ENCODE measurements at places on chromosomes 2 and 18. TPM values are rescaled to one million over a fixed set of nuclear protein-coding genes. Genes with fewer than 3 reads are reported as not detected.

Gene RAB17
- 0.20 TPM for total RNA-seq

Gene PRSS56
- not detected for total RNA-seq

DNA sequence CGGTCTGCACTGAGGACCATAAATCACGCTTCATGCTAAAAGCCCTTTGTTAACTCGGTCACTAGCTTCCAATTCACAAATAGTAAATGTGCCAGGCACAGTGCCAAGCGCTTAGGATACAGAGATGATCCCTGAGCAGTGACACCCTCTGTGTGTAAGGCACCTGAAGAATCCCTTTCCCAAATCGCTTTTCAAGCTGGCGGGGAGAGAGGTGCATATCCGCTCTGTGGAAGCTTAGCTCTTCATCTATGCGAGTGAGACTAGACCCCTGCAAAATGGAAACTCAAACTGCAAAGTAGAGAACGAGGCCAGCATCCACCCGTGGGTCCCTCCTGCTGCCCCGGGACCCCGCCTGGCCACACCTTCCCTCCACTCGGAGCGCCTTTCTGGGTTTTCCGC is 2.4 kb downstream of the PIEZO2 start:
- DNase-seq = no peak

Gene ZSWIM2
- not detected for total RNA-seq

DNA sequence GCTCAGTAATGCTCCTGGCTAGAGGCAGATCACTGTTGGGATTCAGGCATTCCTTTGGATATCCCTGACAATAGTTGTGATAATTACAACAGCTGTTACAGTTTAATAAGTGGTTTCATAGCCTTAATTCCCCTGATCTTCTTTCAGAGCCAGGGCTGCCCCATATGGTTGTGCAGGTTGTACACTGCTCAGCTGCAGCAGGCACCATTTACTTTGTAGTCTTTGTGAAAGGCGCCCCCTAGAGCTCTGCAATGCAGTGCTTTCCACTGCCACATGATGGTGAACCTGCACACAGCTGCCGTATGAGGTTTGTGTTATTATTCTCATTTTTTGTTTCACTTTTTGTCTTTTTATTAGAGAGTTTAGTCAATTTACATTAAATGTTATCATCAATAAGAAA is 239.1 kb downstream of the KCNS3 start:
- peak; percentile 13 for DNase-seq

Gene PLCD4
- 4.3 TPM for total RNA-seq

DNA sequence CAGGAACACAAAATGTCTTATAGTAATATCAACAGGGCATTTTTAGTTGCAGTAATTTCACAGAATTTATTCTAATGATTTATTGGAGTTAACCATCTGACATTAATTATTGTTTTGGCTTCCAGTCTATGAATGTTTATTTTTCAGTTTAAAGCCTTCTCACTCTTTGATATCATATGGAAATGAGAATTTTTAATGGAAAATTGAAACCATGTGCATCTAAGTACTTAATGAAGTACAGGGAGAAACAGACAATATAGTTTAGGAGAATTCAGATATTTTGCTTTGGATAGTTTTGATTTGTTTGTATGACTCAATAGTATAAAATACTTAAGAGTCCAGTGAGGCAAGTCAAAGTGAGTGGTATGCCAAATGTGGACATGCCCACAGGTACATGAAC is 126.1 kb downstream of the OLA1 start:
- DNase-seq = no peak

DNA sequence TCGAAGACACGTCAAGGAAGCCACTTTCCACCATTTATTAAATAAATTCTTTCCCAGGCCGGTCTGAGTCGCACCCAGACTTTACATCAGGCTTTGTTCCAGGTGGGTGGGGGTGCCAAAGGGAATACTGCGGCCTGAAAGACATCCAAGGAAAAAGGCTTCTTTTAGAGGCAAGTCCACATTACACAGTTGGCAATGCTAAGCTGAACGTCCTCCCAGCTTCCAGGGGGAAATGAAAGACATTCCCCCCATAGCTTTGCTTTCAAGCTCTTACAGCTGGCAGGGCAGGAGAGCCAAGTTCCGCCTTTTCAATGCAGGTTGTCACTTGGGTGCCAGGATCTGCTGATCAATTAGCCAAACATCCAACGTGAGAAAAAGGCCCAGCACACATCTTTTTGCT is 36.5 kb upstream of the PTPN4 start:
- DNase-seq = no peak

DNA sequence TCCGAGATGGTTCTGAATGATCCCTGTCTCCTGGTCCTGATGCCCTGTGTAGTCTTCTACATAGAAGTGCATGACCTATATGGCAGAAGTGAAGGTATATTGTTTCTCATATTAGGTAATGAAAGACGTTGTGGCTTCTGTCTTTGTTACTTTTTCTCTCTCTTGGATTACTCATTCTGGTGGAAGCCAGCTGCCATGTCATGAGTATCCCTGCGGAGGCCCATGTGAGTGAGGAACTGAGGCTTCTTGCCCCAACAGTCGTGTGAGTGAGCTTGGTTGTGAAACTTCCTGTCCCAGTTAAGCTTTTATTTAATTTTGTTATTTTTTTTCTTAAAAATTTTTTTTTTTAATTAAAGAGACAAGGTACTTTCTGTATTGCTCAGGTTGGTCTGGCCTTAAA is 134.7 kb downstream of the UBR3 start:
- DNase-seq = no peak

Gene COL6A3
- 0.41 TPM for total RNA-seq

Gene RAD51AP2
- not detected for total RNA-seq

Gene TUBB8B
- total RNA-seq = not detected

DNA sequence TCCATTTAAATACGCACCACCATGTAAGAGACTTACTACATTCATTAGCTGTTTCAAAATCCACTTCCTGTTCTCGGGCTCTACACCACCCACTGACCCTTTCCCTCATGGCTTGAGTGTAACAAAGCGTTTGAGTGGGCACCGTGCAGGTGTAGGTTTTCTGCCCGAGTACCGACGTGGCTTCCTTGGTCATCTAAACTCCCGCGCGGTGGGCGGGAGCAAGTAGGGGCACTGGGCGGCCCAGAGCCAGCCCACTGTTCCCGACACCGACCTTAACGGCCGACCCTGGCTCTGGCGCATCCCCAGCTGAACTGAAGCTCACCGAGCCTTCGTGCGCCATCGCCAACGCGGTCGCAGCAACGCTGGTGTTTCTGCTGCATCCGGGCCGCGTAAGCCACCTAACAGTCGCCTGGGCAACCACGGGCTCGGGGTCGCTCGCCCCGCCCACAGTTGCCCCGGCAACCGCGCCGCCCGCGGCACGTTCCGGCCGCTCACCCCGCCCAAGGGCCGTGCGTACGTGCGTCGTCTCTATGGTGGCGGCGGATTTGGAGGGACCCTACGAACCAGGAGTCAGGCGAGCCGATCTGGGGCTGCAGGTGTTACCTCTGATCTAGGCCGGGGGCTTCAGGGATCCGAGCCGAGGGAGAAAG is at the start of the genes C2orf81 and WDR54:
C2orf81 (minus strand) TSS at position 399 of the 650 bp plus-strand sequence; CDS start at position 340, 59 bp downstream.
WDR54 (plus strand) TSS at position 510 of the 650 bp plus-strand sequence. CDS start 424 bp downstream, outside the sequence.
- DNase-seq = peak; percentile 94

Gene EDAR
- not detected for total RNA-seq

- DNase-seq = no peak
These were observed 11.8 kb downstream of the C2orf76 start for GRCh38 chr2:119354860-119355259.

GRCh38 chr2:9703085-9703678 is 72.4 kb upstream of the YWHAQ start:
- peak; percentile 99 for DNase-seq

Gene MYL1
- total RNA-seq = not detected

- DNase-seq = peak; percentile 60
These were observed 11.8 kb downstream of the MAPRE3 start for GRCh38 chr2:26982102-26982742.

- DNase-seq = no peak
These were observed 303.5 kb upstream of the CELF4 start for GRCh38 chr18:37869051-37869450.

Gene SNED1
- not detected for total RNA-seq

GRCh38 chr2:240983361-240983995 is 14.9 kb upstream of the SNED1 start:
- DNase-seq = no peak

- DNase-seq = peak; percentile 12
These were observed 3.3 kb downstream of the CDH7 start for GRCh38 chr18:65754121-65754520.

DNA sequence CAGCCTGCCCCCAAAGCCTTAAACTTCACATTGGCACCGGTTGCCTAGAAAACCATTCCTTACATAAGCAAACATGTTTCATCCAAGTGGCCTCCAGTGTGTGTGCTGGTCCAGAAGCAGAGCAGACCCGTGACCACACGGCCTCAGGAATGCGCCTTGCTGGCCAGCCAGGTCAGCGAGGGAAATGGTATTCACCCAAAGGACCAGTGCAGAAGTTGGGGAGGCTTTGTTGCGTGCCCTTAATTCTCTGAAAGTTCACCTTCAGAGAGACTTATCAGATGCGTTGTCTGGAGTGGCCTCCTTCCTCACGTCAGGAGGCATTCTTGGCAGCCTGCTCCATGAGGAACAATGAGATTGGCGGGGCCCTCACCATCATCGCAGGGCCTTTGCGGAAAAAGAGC is 25.9 kb downstream of the NRP2 start:
- no peak for DNase-seq

Gene DSG1
- total RNA-seq = not detected

DNA sequence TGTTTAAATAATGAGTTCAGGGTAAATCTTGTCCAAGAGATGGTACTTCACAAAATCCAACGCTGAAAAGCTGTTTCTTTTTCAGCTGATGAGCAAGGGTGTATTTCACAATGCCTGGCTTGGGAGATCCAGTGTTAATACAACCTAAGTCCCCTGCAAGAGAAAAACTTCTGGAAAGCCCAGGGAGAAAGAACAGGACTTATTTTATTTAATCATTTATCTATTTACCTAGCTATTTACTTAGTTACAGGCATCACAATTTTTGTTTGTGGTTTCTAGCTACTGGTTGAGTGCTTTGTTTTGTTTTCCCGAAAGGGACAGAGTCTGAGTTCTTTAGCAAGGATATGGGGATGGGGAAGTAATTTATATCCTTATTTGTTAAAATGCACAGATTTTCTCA is 598.2 kb upstream of the SYT4 start:
- no peak for DNase-seq

Gene ANKAR
- 4.1 TPM for total RNA-seq

Gene NAPG
- total RNA-seq = 27.8 TPM

DNA sequence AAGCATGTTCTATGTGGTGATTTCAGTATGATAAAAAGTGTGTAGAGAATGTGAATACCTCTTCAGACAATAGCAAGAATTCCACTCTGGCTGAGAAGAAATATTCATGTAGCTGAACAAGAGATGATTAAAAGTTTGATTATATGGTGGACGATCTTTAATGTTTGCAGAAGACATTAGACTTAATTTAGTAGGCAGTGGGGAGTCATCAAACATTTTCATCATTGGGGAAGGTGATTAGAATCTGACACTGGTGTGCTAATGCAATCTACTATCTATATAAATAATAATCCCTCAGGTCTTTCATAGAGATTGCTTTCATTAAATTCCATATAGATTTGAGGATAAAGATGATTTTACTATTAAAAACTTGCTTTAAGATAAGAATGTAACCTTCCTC is 761.0 kb downstream of the SOCS6 start:
- DNase-seq = no peak

- no peak for DNase-seq
These were observed 46.3 kb downstream of the ARL4C start for GRCh38 chr2:234450431-234451124.

GRCh38 chr2:8796878-8797550 is 40.4 kb downstream of the KIDINS220 start:
- DNase-seq = no peak

- no peak for DNase-seq
These were observed 39.7 kb downstream of the THUMPD2 start for GRCh38 chr2:39739386-39739785.

Gene CYP20A1
- 16.4 TPM for total RNA-seq

GRCh38 chr2:79159653-79160052 is at the start of gene REG3A:
Gene REG3A (minus strand): TSS chr2:79159753. CDS start chr2:79159405, 348 bp downstream.
- no peak for DNase-seq

Gene CXCR1
- total RNA-seq = not detected

Gene KIAA2012
- not detected for total RNA-seq
